Sigmoid colon (tissue), 7 donors: ENCODE measurements at places on chromosomes 4 and X.
A peak's percentile ranks its signal among the peaks of the same experiment; 100 is the strongest.

DNA sequence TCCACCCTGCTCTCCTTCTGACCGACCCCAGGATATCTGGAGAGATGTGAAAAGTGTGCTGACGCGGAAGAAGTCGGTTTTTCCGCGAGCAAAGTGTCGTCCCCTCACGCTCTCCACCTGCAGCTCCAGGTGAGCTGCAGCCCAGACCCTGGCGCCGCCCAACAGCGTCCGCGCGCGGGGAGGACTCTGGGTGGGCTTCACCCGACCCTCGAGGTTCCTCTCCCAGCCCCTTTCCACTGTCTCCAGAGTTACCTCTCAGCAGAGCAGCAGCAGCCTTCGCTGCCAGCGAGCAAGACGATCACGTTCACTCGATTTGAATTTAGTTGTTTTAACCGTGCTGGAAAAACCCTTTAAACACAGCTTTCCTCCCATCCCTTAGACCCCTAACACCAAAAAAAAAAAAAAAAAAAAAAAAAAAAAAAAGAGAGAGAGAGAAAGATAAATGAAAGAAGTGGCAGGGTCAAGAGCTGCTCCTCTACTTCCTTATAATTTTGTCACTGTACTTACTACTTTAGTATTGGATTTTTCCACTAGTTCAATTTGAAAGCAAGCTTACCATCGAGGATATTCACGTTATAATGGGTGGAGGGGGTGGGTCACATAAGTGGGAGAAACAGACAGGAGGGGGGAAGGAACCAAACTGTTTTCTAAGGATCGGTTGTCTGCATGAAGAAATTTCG lies 758 bp upstream of the NR3C2 start:
- H3K4me1 ChIP-seq, result no peaks in the 10 kb centered on the region
- peak; percentile 75 for DNase-seq
- H3K27me3 ChIP-seq, result no peaks in the 10 kb centered on the region
- peak overlapping the region; percentile 95 for H3K4me3 ChIP-seq
- H3K36me3 ChIP-seq, result no peaks in the 10 kb centered on the region

DNA sequence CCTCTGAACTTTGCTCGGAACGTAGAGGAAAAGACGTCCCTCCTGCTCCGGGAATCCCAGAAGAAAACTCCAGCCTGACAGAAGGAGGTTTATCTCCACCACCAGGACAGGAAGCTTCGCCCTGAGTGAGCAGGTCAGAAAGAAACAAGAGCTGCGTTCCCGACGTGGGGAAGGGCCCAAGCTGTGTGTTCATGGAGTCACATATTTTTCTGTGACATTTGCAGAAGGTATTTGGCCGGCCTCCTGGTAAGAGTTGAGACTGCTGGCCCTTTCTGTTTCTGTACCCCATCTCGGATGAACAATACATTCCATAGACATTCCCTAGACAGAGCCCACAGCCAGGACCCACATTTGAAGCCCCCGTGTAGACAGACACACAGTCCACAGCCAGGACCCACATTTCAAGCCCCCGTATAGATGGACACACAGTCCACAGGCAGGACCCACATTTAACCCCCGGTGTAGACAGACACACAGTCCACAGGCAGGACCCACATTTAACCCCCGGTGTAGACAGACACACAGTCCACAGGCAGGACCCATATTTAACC lies 230.8 kb downstream of the SHOX start:
- no peak overlapping the region for H3K27ac ChIP-seq
- H3K27me3 ChIP-seq, result peaks cover 4% of the 10 kb centered on the region
- no peaks in the 10 kb centered on the region for H3K4me1 ChIP-seq
- H3K36me3 ChIP-seq, result no peaks in the 10 kb centered on the region
- no peak for DNase-seq

GRCh38 chrX:41877167-41877566 lies 46.2 kb downstream of the CASK start:
- no peaks in the 10 kb centered on the region for H3K36me3 ChIP-seq
- H3K27ac ChIP-seq, result no peak overlapping the region
- no peak for DNase-seq
- no peaks in the 10 kb centered on the region for H3K4me1 ChIP-seq
- no peak overlapping the region for H3K4me3 ChIP-seq
- no peaks in the 10 kb centered on the region for H3K27me3 ChIP-seq

- no peak overlapping the region for H3K4me3 ChIP-seq
- H3K36me3 ChIP-seq, result no peaks in the 10 kb centered on the region
- no peak overlapping the region for H3K27ac ChIP-seq
- DNase-seq, result no peak
These were observed 168.1 kb downstream of the FAT4 start for GRCh38 chr4:125482822-125483221.

GRCh38 chrX:49978176-49978575 lies 55.8 kb downstream of the CLCN5 start:
- H3K4me3 ChIP-seq, result no peak overlapping the region
- H3K27ac ChIP-seq, result no peak overlapping the region
- no peaks in the 10 kb centered on the region for H3K4me1 ChIP-seq
- DNase-seq, result no peak
- H3K36me3 ChIP-seq, result no peaks in the 10 kb centered on the region

DNA sequence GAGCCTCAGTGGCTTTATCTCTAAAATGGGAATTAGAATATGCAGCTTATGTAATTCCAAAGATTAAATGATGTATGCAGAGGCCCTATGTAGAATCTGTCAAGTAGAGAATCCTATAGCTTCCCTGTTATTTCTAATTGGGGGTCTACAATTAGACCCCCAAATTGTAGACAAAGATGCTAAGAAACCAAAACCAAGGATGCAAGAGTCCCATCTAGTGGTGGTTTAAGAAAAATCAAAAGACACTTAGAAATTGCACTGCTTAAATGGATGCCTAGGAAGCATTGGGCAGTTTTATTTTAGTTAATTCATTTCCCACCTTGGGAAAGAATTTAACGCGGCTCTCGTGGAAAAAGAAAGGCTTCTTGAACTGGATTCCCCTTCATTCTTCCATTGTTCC lies 115.2 kb downstream of the GABRA2 start:
- H3K27ac ChIP-seq, result no peak overlapping the region
- H3K4me1 ChIP-seq, result no peaks in the 10 kb centered on the region
- no peaks in the 10 kb centered on the region for H3K27me3 ChIP-seq
- no peaks in the 10 kb centered on the region for H3K36me3 ChIP-seq
- no peak for DNase-seq

DNA sequence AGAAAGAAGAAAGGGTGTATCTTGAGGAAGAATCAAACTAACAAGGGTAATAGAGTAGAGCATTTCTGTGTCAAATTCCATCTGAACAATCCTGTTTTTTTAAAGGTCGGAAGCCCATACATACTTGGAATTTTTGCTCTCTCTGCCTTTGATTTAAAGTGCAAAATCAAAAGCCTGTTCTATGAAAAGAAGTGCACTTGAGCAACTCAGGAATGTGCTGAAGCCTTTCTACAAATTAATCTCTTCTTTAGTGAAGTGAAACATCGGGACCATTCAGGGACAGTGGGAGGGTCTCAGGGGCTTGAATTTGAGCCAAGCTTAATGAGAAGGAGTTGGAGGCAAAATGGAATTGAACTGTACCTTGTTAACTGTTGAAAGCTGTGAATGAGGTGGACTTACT lies 1008.5 kb upstream of the LCORL start:
- DNase-seq, result no peak
- no peaks in the 10 kb centered on the region for H3K36me3 ChIP-seq
- H3K27me3 ChIP-seq, result no peaks in the 10 kb centered on the region
- no peaks in the 10 kb centered on the region for H3K4me1 ChIP-seq

GRCh38 chr4:121692261-121692660 lies 4.5 kb downstream of the ANXA5 start:
- H3K4me1 ChIP-seq, result peaks cover 57% of the 10 kb centered on the region
- no peak for DNase-seq
- no peaks in the 10 kb centered on the region for H3K27me3 ChIP-seq

- H3K27ac ChIP-seq, result no peak overlapping the region
- no peaks in the 10 kb centered on the region for H3K36me3 ChIP-seq
- no peaks in the 10 kb centered on the region for H3K27me3 ChIP-seq
- DNase-seq, result no peak
- H3K4me1 ChIP-seq, result no peaks in the 10 kb centered on the region
- no peak overlapping the region for H3K4me3 ChIP-seq
These were observed 37.7 kb downstream of the SOX3 start for GRCh38 chrX:140467211-140467610.
